ENCODE measurements at places on chromosomes 3 and 15. TPM values are rescaled to one million over a fixed set of nuclear protein-coding genes. Genes with fewer than 3 reads are reported as not detected.

DNA sequence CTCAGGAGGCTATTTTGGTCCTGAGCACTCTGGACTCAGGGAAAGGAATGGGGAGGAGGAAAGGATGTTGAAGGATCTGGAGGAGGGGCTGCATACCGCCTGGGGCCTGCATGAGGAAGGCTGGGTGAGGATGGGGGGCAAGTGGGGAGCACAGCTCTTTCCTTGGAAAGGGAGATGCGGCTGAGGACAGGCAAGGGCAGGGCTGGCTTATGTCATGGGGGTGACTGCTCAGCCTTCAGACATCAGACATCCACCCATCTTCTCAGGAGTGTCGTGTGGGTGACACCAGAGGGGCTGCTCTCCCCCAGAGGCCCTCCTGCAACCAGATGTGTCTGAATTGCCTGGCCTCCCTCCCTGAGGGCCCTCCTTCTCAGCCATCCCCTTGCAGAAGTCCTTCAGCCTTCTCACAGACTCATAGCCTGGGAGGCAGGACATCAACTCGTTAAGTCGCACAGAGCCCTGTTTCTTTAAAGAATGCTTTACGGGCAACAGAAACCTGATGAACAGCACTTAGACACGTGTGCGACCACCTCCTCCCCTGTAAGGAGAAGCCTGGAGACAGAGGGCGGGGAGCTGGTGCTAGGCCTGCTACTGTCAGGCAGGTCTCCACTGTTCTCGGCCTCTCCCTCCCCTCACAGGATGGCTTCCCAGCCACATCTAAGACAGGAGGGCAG, 252.3 kb downstream of the OCA2 start:
- DNase-seq = no peak

The ATP8B4 gene
- 3.1 TPM for total RNA-seq

DNA sequence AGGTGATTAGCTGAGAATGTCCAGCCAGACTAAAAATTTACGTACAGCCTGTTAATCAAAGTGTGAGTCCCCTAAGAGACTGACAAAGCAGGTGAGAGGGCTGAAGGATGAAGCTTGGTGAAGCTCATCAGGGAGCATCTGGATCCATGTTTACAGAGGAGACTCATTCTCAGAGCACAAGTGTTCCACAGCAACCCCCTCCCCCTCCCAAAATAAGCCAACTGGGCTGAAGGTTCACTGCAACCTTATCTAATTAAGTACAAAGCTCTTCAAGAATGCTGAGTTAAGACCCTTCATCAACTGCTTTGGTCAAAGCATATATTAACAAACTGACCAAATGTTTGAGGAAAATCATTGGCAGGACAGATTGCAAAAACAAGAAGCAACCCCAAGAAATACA, 262.6 kb upstream of the ZNF385D start:
- DNase-seq = no peak

DNA sequence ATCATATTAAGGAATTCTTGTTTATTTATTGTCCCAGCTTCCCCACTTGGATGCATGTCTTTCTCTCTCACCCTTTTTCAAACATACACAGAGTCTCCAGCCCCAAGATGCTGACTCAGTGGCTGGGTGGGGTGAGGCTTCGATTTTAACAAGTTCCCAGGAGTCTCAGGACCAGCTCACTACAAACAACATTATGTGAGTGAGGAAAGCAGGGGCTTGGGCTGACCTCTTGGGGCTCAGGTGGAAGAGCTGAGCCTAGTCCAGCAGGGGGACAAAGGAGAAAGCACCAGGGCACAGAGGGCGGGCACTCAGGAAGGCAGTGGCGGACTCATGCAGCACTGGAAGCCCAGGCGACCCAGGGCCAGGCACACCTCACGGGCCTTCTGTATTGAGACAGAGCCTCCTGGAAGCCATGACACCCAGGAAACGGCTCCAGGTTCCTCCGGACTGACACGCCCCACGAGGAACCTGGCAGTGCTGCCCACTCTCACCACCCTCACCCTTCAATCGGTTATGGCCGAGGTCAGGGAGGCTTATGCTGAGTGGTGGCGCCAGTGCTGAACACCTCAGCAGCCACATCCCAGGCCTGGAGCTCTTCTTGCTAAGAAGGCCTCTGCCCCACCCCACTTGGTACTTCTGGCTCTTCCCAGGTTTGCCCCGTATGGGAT, 97.4 kb downstream of the LRIG1 start:
- DNase-seq = no peak

GRCh38 chr3:147989344-147989743, 580.2 kb downstream of the ZIC1 start:
- no peak for DNase-seq
